ENCODE measurements at places on chromosomes 6 and 20. TPM values are rescaled to one million over a fixed set of nuclear protein-coding genes. Genes with fewer than 3 reads are reported as not detected.

Gene PERP
- 36.7 TPM for total RNA-seq

Gene SRXN1
- total RNA-seq: 34.1 TPM

Gene ADGRF5
- 37.4 TPM for total RNA-seq

Gene NCOA5
- 19.6 TPM for total RNA-seq

Gene BEND6
- 0.82 TPM for total RNA-seq

Gene MTO1
- total RNA-seq: 24.7 TPM
